ENCODE measurements at places on chromosomes 1 and 21. TPM values are rescaled to one million over a fixed set of nuclear protein-coding genes. Genes with fewer than 3 reads are reported as not detected.

Gene CACNA1E
- 0.71 TPM for polyA plus RNA-seq

DNA sequence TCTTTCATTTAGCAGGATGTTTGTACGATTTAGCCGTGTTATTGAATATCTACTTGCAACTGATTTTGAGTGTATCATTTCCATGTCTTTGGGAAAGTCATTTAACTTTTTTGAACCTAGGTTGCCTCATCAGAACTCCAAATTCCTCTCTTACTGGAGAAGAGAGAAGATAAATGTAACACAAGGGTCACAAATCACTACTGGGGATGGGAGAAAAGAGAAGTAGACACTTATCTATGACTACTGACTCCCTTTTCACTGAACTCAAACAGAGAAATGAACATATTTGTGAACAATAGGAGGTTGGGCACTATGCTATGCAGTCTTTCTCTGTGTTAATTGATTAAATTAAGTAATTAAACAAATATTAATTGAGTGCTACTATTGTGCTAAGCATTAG, 42.2 kb downstream of the TENT5C start:
- DNase-seq: no peak

DNA sequence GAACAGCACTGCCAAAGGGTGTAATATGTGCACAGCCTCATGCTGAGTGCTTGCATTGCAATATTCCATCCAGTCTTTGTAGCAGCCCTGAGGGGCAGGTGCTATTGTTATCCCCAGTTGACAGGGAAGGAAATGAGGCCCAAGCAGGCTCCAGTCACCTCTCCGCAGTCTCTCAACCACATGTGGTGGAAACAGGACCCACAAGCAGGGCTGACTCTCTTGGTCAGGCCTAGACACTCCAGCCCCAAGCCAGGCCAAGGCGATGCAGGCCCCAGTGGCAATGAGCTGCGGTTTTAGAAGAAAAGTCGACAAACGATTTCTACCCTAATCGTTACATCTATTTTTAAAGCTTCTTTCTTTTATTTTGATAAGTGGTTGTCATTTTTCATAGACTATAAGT, 52.6 kb upstream of the GADD45A start:
- no peak for DNase-seq

- DNase-seq: no peak
These were observed 24.1 kb downstream of the COL11A1 start for GRCh38 chr1:103084181-103084580.

All from left renal cortex interstitium (tissue), 4 donors.